ENCODE measurements at places on chromosomes 7 and 10. TPM values are rescaled to one million over a fixed set of nuclear protein-coding genes. Genes with fewer than 3 reads are reported as not detected.

Gene STAMBPL1
- total RNA-seq, result 23.9 TPM

Gene PVRIG
- total RNA-seq, result 81.5 TPM

Gene OR6B1
- not detected for total RNA-seq

Gene PDZD7
- total RNA-seq, result 1.4 TPM

Gene GDF2
- not detected for total RNA-seq

Measured in naive thymus-derived CD8-positive, alpha-beta T cell (primary cell).